ENCODE measurements at places on chromosomes 16 and 17.

- no peak for DNase-seq
Observed at GRCh38 chr16:81550432-81550808, 105.8 kb downstream of the CMIP start.

GRCh38 chr17:47741109-47741792 is 8.2 kb downstream of the TBX21 start:
- DNase-seq: no peak

DNA sequence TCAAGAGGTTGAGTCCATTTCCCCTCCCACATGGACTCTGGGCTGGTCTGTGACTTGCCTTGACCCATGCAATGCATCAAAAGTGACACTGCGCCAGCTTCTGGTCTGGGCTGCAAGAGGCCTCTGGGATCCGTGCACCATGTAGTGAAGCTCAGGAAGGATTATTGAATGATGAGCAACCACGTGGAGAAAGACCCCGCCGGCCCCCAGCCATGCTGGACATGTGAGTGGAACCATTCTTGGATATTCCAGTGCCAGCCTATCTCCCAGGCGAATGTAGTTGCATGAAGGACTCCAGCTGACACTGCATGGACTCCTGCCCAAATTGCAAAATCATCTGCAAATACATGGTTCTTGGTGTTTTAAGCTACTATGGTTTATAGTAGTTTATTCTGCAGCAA is 7.6 kb upstream of the ALOX15B start:
- no peak for DNase-seq

- no peak for DNase-seq
Observed at GRCh38 chr17:40695874-40696472, 7.6 kb downstream of the KRT24 start.

- peak; percentile 23 for DNase-seq
Observed at GRCh38 chr17:21513012-21513570, 136.9 kb downstream of the KCNJ12 start.

DNA sequence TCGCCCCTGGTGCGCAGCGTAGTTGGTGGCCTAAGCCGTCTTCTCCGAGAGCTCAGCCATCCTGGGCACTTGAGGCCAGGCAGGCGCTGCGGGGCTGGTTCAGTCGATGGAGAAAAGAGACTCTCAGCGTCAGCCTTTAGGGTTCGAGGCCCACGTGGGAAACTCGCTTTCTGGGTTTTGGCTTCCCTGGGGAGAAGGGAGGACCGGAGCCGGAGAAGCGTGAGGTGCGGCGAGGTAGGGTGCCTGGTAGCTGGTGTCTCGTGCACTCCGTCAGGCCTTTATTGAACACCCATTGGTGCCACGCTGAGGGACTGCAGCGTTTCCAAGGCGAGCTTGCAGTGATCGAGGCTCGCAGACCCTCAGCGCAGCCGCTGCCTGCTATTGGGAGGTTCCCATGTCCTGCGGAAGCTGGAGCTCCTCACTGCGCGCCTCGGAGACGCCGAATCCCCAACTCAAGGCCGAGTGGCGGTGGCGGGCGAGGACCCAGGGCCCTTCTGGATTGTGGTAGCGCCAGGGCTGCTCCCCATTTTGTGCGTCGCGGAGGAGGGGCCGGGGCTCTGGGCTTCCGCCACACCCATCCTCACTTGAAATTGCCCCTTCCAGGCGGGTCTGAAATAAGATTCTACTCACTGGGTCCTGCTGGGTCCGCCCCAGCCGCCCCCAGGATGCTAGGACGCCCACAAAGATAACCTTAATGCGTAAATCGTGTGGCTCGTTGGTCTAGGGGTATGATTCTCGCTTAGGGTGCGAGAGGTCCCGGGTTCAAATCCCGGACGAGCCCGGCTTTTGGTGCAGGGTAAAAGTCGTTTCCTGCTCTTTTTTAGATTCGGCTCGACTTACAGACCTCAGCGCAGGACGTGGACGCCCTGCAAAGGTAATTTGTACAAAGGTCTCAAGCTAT is 1.2 kb downstream of the OR1F1 start:
- DNase-seq: no peak

- no peak for DNase-seq
Observed at GRCh38 chr17:74744349-74744713, 4.1 kb upstream of the NHERF1 start.

DNA sequence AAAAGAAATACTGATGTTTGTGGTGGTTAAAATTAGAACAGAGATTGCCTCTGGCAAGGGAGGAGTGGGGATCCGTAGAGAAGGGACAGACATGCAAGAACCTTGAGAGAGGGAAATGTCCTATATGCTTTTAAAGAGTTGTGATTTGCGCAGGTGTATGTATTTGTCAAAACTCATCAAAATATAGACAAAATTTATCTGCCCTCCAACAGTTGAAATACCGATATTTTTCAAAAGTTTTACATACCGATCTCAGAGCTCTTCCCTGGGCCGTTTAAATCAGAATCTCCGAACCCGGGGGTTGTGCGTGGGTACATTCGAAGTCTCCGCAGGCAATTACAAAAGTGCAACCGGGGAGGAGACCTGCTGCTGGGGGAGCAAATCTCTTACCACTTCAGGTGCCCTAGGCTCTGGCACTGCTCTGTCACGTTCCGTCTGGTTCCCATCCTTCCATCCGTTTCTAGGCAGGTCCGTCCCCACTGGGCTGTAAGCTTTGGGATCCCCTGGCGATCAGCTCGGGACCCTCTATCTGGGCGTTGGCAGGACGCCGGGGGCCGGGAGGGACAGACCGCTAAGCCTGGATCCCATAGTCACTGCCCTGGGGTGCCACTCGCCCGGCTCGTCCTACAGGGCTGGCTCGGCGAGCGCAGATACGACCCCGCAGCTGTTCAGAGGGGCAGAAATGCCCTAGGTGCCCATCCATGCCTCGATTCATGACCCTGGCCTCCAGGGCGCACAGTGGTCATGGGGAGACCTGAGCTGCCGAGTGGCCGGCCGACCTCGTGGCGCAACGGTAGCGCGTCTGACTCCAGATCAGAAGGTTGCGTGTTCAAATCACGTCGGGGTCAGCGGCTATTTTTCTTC is 4.2 kb downstream of the BORCS6 start:
- no peak for DNase-seq

DNA sequence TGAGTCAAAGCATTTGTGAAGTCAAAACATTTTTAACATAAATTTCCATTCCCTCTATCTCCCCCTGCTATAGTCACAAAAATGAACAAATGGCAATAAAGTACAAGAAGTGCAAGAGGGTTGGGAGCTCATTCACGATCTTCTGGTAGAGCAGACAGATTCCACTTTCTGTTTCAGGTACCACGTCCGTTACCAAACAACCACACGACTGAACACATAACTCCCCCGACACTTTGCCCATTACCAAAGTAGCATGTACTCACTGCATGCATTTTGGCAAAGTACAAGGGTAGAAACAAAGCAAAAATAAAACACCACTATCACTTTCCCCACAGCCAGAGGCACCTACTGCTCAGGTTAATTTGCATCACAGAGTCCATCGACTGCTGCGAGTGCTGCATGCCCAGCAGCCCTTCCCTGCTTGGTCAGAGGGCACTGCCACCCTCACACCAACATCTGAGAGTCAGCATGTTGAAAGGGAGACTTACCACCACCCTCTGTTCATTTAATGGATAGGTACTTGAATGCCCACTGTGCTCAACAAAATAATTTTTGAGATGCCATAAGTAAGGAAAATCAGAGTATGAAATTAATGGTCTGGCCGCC is 150.3 kb upstream of the AXIN2 start:
- no peak for DNase-seq

GRCh38 chr17:31830971-31831858 is 27.8 kb downstream of the COPRS start:
- DNase-seq: no peak

GRCh38 chr17:43540821-43541674 is 5.1 kb downstream of the ETV4 start:
- no peak for DNase-seq

GRCh38 chr16:27199235-27199586 is 4.1 kb upstream of the KDM8 start:
- DNase-seq: no peak

- no peak for DNase-seq
Observed at GRCh38 chr17:297758-298157, 54.8 kb downstream of the RPH3AL start.

- peak; percentile 17 for DNase-seq
Observed at GRCh38 chr16:3754081-3754703, 36.9 kb upstream of the TRAP1 start.

DNA sequence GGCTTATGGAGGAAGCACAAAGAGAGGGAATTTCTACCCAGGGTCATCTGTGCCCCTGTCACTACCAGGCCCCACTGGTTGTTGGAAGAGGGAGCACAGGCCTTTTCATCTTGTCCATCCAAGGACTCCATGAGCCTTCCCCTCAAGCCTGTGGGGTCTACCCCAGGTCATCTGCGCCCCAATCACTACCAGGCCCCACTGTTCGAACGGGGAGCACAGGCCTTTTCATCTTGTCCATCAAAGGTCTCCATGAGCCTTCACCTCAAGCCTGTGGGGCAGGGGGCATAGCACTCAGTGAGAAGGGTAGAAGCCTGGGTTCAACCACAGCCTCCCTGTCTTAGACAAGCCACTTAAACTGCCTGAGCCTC is 101.5 kb upstream of the CDH5 start:
- no peak for DNase-seq

DNA sequence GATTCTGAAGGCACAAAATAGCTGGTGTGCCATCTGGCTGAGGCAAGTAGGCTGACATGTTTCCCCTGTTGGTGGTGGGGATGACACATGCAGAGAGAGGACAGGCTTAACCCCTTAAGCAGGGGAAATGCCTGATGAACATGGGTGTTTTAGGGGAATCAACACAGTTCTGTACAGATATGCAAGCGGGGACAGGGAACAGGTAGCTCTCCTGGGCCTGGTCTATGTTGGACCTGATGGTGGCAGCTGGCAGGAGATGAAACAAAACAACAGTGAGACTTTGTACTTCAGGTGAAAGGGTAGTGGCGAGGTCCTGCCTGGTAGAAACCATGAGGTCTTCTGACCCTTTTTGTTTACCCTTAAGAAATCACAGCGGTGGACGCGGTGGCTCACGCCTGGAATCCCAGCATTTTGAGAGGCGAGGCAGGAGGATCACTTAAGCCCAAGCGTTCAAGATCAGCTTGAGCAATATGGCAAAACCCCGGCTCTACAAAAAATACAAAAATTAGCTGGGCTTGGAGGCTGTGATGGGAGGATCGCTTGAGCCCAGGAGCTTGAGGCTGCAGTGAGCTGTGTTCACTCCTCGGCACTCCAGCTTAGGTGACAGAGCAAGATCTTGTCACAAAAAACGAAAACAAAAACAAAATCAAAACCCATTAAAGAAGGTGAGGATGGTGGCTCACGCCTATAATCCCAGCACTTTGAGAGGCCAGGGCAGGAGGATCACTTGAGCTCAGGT is 10.5 kb downstream of the OR1F1 start:
- no peak for DNase-seq

DNA sequence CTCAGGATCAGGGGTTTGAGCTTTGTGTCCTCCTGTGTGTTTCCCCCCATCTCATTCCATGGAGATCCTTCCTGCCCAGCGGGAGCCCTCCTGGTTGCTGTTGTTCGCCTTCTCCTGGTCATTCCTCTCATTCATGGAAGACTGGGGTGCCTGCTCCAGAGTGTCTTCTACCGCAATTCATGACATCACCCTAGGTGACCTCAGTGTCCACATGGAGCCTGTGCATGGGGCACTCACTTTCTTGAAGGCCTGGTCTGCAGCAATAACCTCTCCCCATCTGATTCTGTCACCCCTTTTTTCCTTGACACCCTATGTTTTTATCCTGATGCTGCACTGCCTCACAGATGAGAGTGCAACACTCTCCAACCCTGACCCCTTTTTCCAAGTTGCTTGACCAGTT is 21.4 kb upstream of the ARHGAP17 start:
- no peak for DNase-seq

- DNase-seq: no peak
Observed at GRCh38 chr16:1561266-1561665, 27.8 kb downstream of the TMEM204 start.

DNA sequence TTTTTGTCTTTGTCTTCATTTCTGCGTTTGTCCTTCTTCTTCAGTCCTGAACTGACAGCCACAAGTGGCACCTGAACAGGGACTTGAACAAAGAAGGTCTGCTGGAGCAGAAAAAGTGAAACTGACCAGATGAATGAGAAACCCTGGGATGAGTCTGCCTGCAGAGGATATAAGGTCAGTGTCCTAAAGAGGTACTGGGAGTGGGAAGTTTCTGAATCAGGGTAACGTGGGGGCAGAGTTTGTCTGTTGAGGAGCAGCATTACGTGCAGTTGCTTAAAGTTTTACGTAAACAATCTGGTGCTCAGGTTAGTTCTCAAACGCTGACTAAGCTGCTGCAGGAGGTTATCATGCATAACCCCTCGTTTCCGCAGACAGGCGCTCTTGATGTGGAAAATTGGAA is 2057.6 kb downstream of the TP53TG3F start:
- DNase-seq: no peak

DNA sequence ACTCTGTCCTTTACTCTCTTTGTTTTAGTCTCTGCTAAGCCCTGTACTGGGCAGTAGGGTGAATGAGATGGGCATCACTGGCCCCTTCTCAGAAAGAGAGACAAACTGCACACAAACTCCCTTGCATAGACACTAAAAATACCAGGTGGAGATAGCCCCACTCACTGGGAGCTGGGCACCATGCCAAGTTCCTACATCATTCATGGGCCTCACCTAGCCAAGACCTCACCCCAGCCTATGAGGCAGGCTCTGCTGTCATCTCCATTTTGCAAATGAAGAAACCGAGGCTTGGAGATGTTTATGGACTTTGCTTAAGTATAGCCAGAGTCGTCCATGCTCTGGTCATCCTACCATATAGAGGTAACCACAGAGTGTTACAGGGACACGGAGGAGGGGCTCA is 499.8 kb upstream of the CDH11 start:
- no peak for DNase-seq

- DNase-seq: no peak
Observed at GRCh38 chr16:78163772-78164670, 64.6 kb downstream of the WWOX start.

GRCh38 chr17:61508912-61509311 is 56.7 kb downstream of the TBX4 start:
- DNase-seq: no peak

DNA sequence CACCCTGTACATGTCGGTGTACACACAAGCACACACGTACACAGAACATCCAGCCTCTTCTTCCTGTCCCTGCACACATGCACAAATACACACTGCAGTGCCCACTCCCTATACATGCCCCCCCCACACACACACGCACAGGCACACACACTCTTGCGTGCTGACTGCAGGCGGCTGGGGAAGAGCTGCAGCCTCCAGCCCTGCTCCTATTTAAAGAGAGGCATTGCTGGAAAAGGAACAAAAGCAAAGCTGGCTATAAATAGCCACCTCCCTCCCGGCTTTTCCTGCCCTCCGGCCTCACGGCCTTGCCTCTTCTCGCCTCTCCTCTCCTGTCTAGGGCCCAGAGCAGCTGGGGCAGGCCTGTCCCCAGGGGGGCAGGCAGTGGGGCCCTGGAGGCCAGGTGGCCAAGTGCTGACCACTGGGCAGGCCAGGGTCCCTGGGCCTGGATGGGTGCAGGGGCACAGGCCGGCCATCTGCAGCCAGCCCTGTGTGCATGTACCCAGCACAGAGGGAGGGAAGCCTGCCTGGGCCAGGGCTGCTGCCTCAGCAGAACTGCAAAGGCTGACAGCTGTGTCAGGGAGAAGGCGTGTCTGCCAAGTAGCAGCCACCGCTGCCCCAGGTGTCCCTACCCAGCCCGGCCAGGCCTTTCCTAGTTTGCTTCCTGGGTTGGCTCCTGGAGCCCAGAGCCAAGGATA is 25.4 kb downstream of the RTN4RL1 start:
- DNase-seq: no peak

- DNase-seq: no peak
Observed at GRCh38 chr17:17941015-17941414, 31.2 kb downstream of the TOM1L2 start.

Data from non-pigmented ciliary epithelial cell (primary cell).